ENCODE measurements at places on chromosomes 11 and 22.
A peak's percentile ranks its signal among the peaks of the same experiment; 100 is the strongest.

DNA sequence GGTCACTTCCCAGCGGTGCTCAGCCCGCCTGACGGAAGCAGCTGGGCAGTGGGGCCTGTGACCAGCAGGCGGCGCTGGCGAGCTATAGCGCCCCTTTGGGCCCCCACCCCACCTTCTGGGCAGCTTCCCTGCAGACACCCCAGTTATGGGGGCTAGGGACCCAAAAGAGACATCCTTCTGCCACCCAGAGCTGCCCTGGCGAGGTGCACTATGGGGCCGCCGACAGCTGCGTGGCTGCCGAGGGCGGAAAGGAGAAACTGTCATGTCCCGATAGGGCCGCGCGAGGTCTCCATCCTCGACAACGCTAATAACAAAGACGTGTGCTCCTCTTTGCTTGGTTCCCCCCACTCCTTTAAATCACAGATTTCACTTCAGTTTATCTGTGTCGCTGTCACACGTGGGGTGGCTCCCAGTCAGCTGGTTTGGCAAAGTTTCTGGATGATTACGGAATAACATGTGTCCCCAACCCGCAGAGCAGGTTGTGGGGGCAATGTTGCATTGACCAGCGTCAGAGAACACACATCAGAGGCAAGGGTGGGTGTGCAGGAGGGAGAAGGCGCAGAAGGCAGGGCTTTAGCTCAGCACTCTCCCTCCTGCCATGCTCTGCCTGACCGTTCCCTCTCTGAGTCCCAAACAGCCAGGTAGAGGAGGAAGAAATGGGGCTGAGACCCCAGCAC lies 673 bp upstream of the MYO7A start:
- DNase-seq, result peak; percentile 85

DNA sequence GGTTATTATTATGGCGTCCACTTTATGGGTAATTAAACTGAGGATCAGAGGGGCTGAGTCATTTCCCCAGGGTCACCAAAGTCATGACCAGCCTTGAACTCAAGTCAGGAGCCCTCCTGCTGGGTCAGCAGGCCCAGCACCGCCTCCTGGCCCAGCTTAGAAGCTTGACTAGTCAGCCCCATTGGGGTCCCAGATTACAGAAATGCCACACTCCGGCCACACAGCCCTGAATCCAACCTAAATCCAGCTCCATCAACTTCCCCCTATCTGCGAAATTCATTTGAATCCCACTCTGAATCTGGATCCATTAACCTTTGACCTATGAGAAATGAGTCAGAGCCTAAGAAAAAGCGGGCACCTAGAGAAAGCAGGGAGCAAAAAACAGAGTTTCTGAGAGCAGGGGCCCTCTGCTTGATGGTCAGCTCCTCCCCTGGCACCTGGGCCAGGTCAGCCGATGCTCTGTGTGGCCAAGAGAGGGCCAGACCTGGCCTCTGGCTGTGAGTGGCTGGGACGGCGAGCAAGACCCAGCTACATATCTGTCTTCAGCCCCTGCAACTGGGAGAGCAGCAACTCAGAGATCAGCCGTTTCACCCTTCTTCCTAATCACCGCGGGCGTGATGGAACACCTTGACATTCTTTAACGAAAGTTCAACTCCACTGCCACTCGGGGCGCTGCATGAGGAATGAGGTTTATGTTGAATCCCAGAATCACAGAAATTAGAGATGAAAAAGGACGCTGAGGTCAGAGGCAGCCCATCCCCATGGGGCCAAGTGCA lies 196.1 kb downstream of the TRIM29 start:
- peak; percentile 47 for DNase-seq

- no peak for DNase-seq
Measured at GRCh38 chr11:9571763-9572115, 1.7 kb upstream of the WEE1 start.

DNA sequence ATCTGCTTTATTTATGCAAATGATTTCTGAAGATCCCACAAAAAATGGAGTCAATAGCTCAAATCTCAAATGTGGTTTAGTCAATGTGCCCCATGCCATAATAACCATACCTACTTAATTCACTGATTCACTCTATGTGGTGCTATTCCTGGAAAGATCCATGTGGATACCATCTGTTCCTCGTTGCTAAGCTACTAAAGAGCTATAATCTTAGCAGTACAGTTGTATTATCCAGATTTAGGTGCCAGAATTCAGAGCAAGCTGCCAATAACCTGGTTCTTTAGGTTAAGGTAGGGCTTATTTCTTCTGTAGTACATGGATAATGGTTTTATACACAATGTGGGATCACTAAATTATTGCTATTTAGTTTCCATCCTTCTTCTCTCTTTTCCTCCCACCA lies 974.7 kb upstream of the CCDC90B start:
- DNase-seq, result no peak

DNA sequence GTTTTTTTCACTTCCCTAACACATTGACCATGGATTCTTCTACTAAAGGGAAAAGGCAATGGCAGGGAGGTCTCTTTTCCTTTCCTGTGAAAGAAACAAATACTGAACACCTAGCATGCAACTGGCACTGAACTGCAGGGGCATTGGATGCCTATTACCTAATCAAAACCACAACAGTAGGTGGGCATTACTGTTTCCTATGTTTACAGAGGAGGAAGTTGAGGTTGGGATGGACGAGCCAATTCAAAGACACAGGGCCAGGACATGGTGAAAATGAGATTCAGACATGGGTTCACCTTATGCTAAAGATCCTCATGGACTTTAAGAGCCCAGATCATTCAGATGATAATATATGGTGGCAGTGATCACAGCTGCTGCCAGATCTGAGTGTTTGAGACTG lies 407.0 kb downstream of the MIAT start:
- DNase-seq, result no peak

GRCh38 chr22:42646569-42647525 lies 2.3 kb downstream of the CYB5R3 start:
- DNase-seq, result peak; percentile 58

DNA sequence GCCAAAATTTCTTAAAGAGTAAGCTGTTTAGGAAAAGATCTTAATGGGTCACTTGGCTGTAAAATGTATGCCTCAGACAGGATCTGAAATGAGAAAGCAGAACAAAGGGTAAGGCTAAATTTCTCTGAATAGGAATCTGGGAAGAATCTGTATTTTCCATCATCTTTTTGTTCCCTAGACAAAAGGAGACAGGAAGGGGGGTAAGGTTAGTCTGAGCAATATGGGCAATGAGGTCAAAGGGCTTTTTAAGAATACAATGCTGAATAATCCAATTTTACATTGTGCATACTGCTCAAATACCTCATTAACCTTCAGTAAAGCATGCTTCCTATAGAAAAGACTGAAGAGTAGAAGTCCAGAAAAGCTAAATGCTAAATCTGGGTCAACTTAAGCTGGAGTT lies 34.6 kb downstream of the CLDN25 start:
- DNase-seq, result no peak

GRCh38 chr11:107682572-107682971 lies 29.3 kb downstream of the SLN start:
- no peak for DNase-seq

DNA sequence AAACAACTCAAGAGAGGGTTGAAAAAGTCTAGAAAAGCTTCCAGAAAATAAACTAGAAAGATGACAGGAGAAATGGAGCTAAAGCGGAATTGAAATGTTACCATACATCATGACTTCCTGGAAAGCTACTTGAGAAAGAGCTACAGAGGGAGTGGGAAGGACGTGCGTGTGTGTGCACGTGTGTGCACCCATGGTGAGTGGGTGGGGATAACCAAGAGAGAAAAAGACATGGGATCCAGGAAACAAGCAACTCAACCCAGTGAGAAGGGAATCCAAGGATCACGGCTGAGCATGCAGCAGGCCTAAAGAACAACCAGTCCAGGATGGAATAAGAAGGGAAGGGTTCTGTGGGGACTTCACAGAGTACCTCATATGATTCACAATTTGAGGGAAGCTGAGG lies 21.6 kb downstream of the APOL1 start:
- DNase-seq, result no peak

DNA sequence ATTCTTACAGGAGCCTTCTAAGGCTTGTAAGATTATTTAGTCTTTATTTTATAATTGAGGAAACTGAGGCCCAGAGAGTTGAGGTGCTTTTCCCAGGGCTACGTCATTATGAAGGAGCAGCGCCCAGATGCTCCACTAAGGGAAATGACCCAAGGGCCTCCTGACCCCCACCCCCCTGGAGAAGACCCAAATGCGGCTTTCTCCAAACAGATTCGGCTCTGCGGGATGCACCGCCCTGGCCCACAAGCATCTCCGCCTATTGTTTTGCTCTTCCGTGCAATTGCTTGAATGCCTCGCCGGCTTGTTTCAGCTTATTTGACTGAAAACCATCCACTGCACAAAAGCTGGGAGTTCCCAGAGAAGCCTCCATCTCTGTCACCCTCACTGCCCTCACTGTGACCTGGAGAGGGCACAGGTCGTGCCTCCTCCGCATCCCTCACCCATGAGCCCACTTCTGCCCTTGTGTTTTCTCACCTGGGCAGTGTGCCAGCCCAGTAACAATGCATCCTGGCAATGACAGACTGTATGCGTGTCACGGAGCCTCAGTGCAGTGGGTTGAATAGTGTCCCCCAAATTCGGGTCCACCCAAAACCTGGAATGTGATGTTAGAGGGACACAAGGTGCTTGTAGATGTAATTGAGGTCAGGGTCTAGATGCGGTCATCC lies 790.2 kb downstream of the TBC1D22A start:
- DNase-seq, result no peak

Measured in NCI-H69 (cell line).